ENCODE measurements at places on chromosomes 5 and 9.

- DNase-seq, result no peak
These were observed 253.2 kb downstream of the CEMIP2 start for GRCh38 chr9:71515107-71515506.

DNA sequence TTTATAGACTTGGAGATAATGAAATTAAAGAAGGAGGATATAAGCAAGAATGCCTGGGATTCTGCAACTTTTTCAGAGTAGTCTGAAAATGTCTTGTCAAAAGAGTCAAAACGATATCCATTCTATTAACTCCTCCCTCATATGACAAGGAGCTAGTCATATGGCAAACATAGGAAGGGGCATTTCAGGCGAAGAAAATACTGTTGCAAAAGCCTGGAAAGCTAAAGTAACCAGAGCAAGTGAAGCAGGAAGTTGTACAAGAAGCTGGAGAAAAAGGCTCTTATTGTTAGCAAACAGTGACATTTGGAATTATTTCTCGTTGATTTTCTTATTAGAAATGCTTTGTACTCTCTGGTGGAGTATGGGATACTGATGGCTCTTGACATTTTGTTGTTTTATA, 94.0 kb upstream of the PTPRD start:
- DNase-seq, result no peak

DNA sequence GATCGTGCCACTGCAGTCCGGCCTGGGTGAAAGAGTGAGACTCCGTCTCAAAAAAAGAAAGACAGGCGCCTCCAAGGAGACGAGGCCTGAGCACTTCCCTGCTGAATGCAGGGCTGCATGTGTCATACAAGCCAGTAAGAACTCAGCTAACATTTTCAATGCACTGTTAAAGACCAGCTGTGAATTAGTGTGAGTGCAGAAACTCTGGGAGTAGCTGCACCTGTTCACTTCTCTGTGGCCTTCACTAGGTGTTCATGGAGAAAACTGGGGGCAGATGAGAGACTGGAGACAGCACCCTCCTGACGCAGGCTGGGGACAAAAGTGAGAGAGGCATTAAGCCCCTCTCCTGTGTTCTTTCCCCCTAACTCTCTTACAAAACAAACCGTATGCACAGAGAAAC, 41.8 kb downstream of the FBXO10 start:
- no peak for DNase-seq

DNA sequence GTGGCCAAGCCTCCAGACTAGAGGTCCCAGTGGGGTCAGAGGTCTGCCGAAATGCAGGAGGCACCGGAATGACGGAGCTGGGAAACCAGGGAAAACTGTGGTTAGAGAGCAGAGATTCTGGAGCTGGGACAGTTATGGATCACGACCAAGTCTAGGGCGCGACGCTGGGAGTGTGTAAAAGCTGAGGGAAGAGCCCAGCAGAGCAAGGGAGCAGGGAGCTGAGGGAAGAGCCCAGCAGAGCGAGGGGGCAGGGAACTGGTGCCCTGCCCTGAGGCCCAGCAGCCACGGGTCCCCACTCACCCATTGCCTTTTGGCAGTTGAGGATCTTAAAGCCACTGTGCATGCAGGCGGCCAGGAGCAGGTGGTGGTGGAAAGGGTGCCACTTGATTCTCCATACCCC, 12.5 kb downstream of the MRPL41 start:
- DNase-seq, result no peak

- DNase-seq, result no peak
These were observed 218.6 kb downstream of the TMEM38B start for GRCh38 chr9:105912863-105913516.

DNA sequence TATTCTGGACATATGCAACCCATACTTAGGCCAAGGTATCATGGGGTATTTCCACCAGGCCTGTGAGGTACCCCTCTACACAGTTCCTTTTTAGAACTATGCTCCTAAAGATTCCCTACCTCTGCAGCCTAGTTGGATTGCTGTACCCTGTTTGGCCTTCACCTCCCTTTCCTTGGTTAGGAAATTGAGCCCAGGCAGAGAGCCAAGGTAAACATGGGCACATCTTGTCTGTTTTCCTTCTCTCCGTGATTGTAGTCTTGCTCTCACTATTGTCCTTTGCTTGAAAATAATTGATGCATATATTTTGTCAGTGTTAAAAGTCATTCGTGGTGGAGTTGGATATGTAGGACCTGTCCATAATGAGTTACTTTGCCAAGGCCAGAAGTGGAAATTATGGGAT, 26.7 kb downstream of the BDP1 start:
- DNase-seq, result no peak

- DNase-seq, result no peak
These were observed 21.8 kb downstream of the FYB1 start for GRCh38 chr5:39197556-39197955.

DNA sequence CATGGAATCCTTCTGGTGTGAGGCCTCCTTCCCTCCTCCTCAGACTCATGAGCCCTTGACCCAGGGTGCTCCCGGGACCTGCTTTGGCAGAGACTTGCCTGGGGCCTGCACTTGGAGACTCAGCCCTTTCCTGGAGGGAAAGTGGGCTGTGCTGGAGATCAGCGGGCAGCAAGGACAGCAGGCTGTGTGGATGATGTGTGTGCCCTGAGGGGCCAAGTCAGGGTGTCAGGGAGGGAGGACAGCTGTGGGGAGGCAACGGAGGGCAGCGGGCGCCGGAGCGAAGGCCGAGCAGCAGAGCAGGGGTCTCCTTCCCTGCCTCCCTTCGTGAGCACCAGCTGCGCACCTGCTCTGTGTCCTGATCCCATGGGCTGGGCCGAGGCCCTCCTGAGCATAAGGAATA, 6.1 kb upstream of the CSF2 start:
- no peak for DNase-seq

- DNase-seq, result no peak
These were observed 148.5 kb downstream of the BNC2 start for GRCh38 chr9:16721972-16722371.

- no peak for DNase-seq
These were observed 57.7 kb downstream of the APC start for GRCh38 chr5:112795342-112795741.

GRCh38 chr5:167985373-167985772, 306.1 kb upstream of the WWC1 start:
- DNase-seq, result no peak

- no peak for DNase-seq
These were observed 248.9 kb downstream of the DOCK8 start for GRCh38 chr9:463455-464171.

- no peak for DNase-seq
These were observed 133.8 kb upstream of the MOCS2 start for GRCh38 chr5:53243403-53243802.

DNA sequence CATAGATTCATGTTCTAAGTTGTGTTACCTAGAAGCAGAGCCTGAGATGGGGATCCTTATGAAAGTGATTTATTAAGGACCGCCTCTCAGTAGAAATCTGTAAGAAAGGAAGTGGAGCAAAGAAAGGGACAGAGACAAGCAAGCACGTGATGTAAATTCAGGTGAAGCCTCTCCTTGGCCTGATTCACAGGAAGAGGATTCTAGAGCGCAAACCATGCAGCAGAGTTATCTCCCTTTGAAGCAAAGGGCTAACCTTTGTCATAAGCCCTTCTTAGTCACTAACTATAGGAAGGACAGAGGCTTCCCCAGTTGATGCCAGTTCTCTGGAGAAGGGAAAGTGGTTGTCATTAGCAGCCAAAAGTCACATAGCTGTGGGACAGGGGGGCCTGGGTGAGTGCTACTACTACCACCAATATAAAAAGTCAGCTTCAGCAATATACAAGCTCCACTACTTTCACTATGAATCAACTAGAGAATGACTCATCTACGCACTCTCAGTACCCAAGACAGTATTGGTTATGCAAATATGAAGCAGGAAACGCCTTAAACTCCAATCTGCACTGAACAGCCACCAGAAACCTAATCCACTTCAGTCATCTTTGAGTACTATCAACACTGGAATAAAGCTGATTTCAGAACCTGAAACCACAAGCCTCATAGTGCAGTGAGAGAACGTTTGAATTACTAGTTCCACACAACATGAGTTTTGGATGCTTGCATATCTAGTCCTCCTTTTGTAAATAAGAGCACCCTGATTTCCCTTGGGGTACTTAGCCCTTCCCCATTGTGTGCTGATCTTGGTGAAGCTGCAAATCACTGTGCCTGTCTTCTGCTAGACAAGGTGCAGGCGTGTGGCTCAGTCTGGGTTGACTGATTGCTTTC, 162.7 kb downstream of the ZNF608 start:
- DNase-seq, result no peak

DNA sequence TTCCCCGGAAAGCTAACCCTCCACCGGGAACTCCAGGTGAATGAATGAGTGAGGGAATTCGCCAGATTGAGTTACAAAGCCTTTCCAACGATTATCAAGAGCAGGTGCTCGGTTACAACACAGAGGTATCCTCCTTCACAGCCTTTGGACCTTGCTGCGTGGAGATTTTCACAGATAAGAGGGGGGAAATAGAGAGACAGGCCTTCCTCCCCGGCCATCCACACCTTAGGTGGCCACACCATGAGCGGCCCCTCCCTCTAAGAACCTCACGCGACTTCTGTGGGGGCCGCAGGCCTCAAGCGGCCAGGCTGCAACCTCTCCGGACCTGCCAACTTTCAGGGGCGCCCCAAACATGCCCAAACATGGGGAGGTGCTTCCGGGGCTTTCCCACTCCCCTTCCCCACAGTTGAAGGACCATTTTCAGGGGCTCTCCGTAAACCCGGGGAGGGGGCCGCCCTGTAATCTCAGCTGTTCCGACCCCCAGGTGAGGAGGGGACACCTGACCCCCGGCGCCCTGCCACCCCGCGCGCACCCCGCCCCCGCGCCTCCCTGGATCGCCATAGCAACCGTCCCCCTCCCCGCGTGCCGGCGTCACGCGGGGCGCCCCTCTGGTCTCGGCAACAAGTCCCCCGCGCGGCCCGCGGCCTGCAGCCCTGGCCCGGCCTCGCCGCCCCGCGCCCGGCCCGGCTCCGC, 603 bp downstream of the DENND1A start:
- DNase-seq, result no peak

GRCh38 chr9:72586388-72587130, 65.2 kb downstream of the TMC1 start:
- peak; percentile 34 for DNase-seq

DNA sequence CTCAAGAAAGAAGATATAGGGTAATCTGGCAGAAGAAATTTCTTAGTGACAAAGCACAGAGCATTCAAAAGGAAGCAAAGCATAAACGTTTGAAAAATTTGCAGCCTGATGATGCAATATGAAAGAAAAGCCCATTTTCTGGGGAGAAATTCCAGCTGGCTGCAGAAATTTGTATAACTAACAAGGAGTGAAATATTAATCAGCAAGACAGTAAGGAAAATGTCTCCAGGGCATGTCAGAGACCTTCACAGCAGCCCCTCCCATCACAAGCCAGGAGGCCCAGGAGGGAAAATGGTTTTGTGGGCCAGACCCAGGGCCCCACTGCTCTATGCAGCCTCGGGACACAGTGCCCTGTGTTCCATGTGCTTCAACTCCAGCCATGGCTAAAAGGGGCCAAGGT, 359.4 kb downstream of the HINT1 start:
- DNase-seq, result no peak

GRCh38 chr9:660227-660626, 181.3 kb upstream of the DMRT1 start:
- no peak for DNase-seq

GRCh38 chr9:124239249-124240073, 18.3 kb upstream of the NEK6 start:
- no peak for DNase-seq

DNA sequence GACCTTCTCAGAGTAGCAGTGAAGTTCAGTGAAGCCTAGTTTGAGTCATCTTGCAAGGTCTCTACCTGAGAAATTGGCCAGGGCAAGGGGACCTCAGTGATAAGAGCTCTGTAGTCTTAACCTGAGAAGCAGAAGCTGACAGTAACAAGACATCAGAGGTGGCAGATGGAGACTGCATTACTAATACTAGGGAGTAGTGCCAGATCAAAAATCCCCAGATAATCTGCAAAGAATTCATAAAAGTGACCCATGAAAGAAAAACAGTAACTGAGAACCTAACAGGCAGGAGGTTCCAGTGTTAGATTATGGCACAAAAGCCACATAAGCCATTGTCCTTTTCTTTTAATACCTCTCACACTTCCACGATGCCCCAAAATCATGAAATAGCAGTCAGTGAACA, 175.5 kb downstream of the MUSK start:
- no peak for DNase-seq

- DNase-seq, result no peak
These were observed 148.6 kb upstream of the PPP1R26 start for GRCh38 chr9:135330685-135331590.

DNA sequence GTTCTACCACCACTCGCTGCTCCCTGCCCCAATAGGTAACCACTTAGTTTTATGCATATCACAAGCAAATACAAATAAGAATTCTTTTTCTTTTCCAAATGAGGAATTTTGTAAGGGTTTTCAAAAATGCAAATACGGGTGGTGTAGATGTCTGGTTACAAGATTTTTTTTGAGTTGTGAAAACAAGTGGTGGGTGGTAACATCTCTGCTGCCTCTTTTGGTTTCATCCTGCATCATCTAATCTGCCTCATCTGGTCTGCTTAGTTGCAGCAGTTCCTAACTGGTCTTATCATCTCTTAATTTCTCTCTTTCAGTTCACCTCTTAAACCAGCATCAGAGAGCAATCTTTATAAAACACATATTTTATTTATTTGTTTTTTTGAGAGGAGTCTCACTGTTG, 5.3 kb downstream of the NFX1 start:
- no peak for DNase-seq

DNA sequence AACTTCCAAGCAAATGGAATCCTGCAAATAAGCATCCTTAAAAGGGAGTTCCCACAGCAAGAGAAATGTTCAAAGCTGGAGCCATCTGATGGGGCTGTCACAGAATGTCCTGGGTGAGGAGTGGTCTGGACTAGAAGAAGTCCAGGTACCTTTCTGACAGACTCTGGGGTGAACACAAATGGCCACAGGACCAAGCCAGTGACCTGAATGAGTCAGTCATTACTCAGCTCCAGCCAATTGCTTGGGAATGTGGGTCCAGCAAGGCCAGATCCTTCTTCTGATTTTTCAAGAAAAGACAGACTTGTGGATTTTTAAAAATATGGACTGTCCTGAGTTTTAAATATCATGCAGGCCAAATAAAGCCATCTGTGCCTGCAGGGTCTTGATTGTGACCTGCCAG, 30.1 kb downstream of the GALNT10 start:
- DNase-seq, result peak; percentile 78

GRCh38 chr5:135158314-135158697, 124.3 kb upstream of the PITX1 start:
- DNase-seq, result no peak

- no peak for DNase-seq
These were observed 23.5 kb downstream of the PDGFRB start for GRCh38 chr5:150131978-150132694.

DNA sequence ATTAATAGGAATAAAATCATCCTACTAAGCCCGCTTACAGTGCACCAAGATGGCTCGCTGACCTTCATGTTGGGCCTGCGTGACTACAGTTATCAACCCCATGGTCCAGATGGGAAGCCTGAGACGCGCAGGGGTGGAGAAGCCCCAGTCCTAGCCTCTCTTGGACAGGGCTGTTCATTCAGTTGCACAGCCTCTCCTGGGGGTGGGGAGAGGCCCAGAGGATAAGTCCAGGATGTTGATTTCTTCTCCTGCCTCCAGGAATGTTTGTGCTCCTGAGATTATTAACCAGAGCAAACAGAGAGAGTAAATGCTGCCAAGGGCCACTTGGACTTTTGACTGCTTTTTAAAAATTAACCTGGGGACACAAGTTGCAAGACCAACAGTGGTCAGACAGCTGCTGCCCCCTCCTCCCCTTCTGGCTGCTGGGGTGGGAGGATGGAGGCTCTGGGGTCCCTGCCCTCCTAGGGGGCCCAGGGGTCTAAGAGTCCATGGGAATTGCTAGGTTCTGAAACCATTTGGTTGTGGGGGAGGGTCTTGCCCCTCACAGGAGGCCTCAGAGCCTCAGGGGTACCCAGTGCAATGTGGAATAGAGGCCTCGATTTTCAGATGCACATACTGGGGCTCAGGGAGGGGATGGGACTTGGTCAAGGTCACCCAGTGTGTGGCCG, 2.8 kb upstream of the AMBP start:
- no peak for DNase-seq
